ENCODE measurements at places on chromosomes 5 and 9. TPM values are rescaled to one million over a fixed set of nuclear protein-coding genes. Genes with fewer than 3 reads are reported as not detected.

The SAXO1 gene
- total RNA-seq: 0.15 TPM

The KCNT1 gene
- total RNA-seq: not detected

The PCDHGA5 gene
- 0.68 TPM for total RNA-seq

- H3K36me3 ChIP-seq: no peaks in the 10 kb centered on the region
- DNase-seq: no peak
- no peak overlapping the region for H3K27ac ChIP-seq
Observed at GRCh38 chr5:65695162-65695755, 26.6 kb downstream of the SGTB start.

DNA sequence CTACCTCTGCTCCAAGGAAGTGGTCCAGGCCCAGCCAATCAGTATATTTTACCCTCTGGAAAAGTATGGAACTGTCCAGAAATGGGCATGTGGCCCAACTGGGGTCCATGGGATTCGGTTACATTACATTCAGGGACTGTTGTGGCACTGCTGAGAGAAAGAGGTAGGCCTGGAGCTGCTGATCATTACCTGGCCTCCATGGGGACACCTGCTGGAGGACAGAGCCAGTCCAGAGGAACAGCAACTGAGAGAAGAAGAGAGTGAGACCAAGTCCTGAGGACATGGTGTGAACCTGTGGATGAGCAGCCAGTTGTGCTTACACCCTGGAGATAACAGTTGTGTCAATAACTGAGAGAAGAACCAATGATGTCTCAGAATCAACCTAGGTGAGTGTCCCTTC is 48.2 kb downstream of the HMHB1 start:
- no peaks in the 10 kb centered on the region for H3K4me1 ChIP-seq
- no peak overlapping the region for H3K27ac ChIP-seq
- H3K4me3 ChIP-seq: no peak overlapping the region
- H3K27me3 ChIP-seq: no peaks in the 10 kb centered on the region

The NME5 gene
- not detected for total RNA-seq

DNA sequence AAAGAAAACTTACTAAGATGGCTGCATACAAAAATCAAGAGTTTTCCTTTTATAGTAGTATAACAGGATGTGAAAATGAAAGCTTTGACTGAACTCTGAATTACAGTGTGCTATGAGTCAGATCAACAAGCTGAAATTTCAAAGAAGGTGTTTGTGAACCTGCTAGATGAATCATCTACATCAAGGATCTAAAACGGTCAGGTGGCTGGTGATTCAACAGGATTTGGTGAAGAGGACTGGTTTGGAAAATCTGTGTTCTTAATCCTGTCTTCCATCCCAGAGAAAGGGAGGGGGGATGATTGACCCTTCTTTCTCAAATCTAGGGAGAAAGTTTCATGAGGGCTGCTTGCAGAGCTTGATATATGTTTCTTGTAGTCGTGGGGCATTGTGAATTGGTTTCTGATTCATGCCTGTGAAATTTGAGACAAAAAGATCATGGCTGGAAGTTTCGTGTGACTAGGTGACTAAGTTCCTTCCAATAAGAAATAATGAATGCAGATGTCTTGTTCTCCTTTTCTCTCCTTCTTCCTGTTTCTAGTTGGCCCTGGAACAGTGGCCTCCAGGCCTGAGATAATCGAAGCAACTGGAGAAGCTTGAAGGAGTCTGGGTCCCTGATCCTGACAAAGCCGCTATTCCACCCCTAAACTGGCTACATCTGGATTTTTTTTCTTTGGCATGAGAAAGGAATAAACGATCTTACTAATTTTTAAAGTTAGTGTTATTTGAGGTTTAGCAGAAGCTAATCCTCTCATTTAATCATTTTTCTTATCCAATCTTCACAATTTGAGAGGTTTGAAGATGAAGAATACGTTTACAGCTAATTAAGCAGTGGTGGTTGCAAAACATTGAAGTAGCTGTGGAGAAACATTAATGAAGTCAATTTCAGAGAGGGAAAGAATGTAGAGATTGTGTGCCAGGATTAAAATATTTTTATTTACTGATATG is 67.2 kb downstream of the MRPS30 start:
- H3K27me3 ChIP-seq: no peaks in the 10 kb centered on the region
- H3K36me3 ChIP-seq: no peaks in the 10 kb centered on the region
- no peaks in the 10 kb centered on the region for H3K4me1 ChIP-seq
- no peak overlapping the region for H3K4me3 ChIP-seq

The LHX2 gene
- total RNA-seq: 3.6 TPM

GRCh38 chr9:4298255-4299004 is 1.4 kb downstream of the GLIS3 start:
- no peaks in the 10 kb centered on the region for H3K36me3 ChIP-seq
- peak; percentile 51 for DNase-seq
- H3K27me3 ChIP-seq: no peaks in the 10 kb centered on the region
- H3K4me1 ChIP-seq: no peaks in the 10 kb centered on the region
- H3K4me3 ChIP-seq: peak overlapping the region; percentile 72

- no peak overlapping the region for H3K4me3 ChIP-seq
- no peak overlapping the region for H3K27ac ChIP-seq
Observed at GRCh38 chr9:21322911-21323461, 12.2 kb downstream of the KLHL9 start.

The PURA gene
- 8.9 TPM for total RNA-seq

GRCh38 chr5:15889001-15889400 is 290.6 kb downstream of the MARCHF11 start:
- H3K4me3 ChIP-seq: no peak overlapping the region
- no peaks in the 10 kb centered on the region for H3K27me3 ChIP-seq
- no peaks in the 10 kb centered on the region for H3K36me3 ChIP-seq
- no peak for DNase-seq
- no peaks in the 10 kb centered on the region for H3K4me1 ChIP-seq
- H3K27ac ChIP-seq: no peak overlapping the region

DNA sequence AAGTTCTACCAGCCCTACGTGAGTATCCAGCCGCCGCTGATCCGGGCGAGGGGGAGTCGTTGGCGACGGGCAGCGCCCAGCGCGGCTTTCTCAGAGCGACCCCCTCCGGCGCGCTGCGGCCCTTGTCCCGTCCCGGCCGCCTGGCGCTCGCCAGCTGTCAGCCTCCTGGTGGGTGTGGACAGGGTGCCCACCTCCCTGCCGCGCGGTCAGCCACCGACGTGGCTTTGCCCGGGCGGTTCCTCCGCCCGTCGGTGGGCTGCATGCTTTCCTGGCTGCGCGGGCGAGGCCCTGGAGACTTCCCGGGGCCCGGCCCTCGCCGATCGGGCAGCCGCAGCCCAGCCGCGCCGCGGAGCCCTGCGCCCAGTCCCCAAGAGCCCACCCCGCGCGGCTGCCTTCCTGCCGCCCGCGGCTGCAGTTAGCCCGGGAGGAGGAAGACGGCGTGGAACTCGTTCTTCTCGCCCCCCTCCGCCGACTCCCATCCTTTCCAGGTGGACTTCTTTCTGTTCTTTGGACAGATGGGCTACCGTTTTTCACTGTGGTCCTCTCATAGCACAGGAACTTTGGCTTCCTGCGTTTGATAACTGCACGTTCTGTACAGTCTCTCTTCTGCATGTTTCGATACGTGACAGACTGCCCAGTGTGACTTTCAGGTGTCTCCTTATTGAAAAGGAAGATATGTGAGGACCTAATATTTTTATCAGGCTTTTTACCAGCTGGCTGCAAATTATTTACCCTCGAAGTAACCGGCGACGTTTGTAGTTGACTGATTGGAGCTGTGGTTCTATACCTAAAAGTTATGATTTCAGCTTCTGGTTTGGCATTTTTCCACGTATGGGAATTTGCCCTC is 577 bp downstream of the AP3S1 start:
- peak overlapping the region; percentile 91 for H3K27ac ChIP-seq
- peak overlapping the region; percentile 79 for H3K4me3 ChIP-seq
- no peaks in the 10 kb centered on the region for H3K4me1 ChIP-seq
- DNase-seq: no peak
- no peaks in the 10 kb centered on the region for H3K36me3 ChIP-seq

DNA sequence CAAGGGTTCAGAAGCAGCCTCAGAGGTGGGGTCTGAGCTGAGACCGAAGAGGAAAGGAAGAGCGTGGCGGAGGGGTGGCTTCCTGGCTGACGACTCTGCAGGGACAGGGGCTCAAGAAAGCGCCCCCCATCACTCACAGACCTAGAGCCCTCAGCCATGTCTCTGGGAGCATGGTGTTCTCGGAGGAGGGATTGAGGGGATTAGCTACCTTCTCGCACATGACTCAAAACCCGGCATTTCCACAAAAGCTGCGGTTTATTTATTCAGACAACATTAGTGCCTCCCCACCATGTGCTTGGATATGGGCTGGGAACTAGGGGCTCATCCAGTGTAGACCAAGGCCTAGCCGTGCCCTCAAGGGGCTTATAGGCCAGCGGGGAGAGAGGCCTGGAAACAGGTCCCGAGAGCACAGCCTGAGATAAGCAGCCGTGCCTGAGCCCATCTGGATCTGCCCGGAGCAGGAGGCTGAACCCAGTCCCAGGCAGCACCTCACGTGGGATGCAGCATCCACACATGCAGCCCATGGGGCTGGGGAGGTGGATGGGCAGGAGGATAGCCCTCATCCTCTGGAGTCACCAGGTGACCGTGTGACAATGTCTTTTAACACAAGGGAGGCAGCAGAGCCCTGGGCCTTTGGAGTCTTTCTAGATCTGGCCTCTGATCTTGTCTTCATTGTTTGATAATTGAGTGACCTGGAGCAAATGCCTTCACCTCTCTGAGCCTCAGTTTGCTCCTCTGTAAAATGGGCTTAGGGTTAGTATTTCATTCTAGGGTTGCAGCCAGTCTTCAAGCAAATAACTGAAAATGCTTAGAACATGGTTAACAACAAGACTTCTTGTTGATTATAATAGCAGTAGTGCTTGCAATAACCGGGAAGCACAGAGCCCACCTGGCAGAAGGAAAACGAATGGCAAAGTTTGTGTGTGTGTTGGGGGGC is 878 bp upstream of the HMCN2 start:
- no peaks in the 10 kb centered on the region for H3K36me3 ChIP-seq
- peaks cover 37% of the 10 kb centered on the region for H3K4me1 ChIP-seq
- no peak for DNase-seq

- DNase-seq: no peak
- H3K27me3 ChIP-seq: no peaks in the 10 kb centered on the region
- no peak overlapping the region for H3K27ac ChIP-seq
- no peaks in the 10 kb centered on the region for H3K36me3 ChIP-seq
- H3K4me3 ChIP-seq: no peak overlapping the region
- H3K4me1 ChIP-seq: no peaks in the 10 kb centered on the region
Observed at GRCh38 chr5:134131165-134131564, 16.7 kb downstream of the TCF7 start.

GRCh38 chr5:5139777-5140478 is at the start of gene ADAMTS16:
Gene ADAMTS16, plus strand, starts transcription at chr5:5140330. Its CDS starts 138 bp downstream, at chr5:5140468.
- no peaks in the 10 kb centered on the region for H3K36me3 ChIP-seq
- H3K4me1 ChIP-seq: peaks cover 34% of the 10 kb centered on the region
- DNase-seq: no peak
- no peak within 1 kb of the TSS for H3K27ac ChIP-seq

The CYLC2 gene
- not detected for total RNA-seq

DNA sequence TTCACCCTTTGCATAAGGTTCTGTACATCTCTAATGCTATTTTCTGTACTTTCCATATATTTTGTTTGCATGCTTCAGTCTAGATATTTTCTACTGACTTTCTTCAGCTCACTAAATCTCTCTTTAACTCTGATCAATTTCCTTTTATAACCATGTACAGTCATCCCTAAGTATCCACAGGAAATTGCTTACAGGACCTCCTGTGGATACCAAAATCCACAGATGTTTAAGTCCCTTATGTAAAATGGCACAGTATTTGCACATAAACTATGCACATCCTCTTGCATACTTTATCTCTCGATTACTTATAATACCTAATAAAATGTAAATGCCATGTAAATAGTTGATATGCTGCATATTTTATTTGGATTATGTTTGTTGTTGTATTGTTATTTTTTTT is 442.1 kb downstream of the TLE4 start:
- no peaks in the 10 kb centered on the region for H3K27me3 ChIP-seq
- no peak overlapping the region for H3K4me3 ChIP-seq
- no peaks in the 10 kb centered on the region for H3K4me1 ChIP-seq
- no peak overlapping the region for H3K27ac ChIP-seq
- no peak for DNase-seq

GRCh38 chr5:154708846-154709245 is 46.3 kb upstream of the LARP1 start:
- H3K36me3 ChIP-seq: no peaks in the 10 kb centered on the region
- no peaks in the 10 kb centered on the region for H3K27me3 ChIP-seq
- no peak for DNase-seq
- no peak overlapping the region for H3K27ac ChIP-seq
- no peak overlapping the region for H3K4me3 ChIP-seq
- H3K4me1 ChIP-seq: no peaks in the 10 kb centered on the region

The TMC1 gene
- not detected for total RNA-seq

The PGM5 gene
- 3.2 TPM for total RNA-seq

The SOHLH1 gene
- not detected for total RNA-seq

The CNTFR gene
- total RNA-seq: 0.71 TPM

DNA sequence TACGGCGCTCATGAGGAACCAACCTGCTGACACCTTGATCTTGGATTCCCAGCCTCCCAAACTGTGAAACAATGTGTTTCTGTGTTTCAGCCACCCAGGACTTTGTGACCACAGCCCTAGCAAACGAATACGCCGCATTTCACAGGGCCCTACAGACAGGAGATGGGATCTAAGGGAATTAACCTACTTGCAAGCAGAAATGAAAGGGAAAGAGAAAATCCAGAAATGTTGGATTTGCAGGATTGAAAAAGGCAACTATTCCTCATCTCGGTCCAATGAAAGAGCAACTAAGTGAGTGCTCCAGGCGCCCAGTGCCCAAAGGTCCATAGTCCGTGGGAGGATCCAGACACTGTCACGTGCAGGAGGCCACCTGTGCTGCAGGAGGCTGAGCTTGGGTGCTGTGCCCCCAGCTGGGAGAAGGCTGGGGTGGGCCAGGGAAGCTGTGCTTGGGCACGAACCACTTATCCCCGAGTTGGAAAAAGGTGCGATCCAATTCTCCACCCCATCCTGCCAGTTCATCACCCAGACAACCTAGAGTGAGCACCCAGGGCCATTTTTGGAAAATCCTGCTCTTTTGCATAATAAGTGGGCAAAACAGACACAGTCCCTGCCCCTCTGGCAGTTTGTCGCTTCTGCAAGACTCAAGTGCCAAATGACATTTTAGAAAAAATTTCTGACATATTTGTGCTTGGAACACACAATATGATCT is 177.9 kb downstream of the C9orf50 start:
- peak; percentile 75 for DNase-seq
- H3K4me3 ChIP-seq: no peak overlapping the region
- no peaks in the 10 kb centered on the region for H3K36me3 ChIP-seq
- H3K27me3 ChIP-seq: no peaks in the 10 kb centered on the region
- peaks cover 17% of the 10 kb centered on the region for H3K4me1 ChIP-seq

- DNase-seq: no peak
- no peak overlapping the region for H3K4me3 ChIP-seq
- no peaks in the 10 kb centered on the region for H3K27me3 ChIP-seq
- no peak overlapping the region for H3K27ac ChIP-seq
Observed at GRCh38 chr5:107885601-107886000, 214.9 kb upstream of the EFNA5 start.
